ENCODE measurements at places on chromosomes 4 and X. TPM values are rescaled to one million over a fixed set of nuclear protein-coding genes. Genes with fewer than 3 reads are reported as not detected.

GRCh38 chr4:47736146-47736545 is 101.7 kb downstream of the CORIN start:
- no peak for DNase-seq

The MAGEB17 gene
- total RNA-seq, result 0.20 TPM

The PPARGC1A gene
- total RNA-seq, result 18.7 TPM

- peak; percentile 4 for DNase-seq
Measured at GRCh38 chr4:119872371-119873016, 194.2 kb downstream of the MAD2L1 start.

DNA sequence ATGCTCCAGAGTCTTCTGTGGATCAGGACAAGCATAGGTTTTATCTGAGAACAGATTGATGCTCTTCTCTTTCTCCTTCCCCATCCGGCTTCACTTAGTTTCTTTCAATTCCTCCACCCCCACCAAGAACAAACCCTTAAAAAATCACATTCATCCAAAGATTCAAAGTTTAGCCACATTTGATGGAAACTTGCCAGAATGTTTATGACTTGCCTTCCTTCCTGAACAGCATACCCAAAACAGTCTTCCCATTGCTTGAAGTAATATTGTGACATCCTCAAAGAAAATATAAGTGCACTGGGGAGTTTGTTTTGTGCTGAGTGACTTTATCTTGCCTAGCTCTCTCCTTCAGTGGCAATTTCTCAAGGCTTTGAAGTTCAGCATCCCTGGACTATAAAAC is 83.0 kb downstream of the MAGEB17 start:
- no peak for DNase-seq

The TLR2 gene
- total RNA-seq, result 10.6 TPM

- DNase-seq, result no peak
Measured at GRCh38 chr4:105191621-105192210, 45.0 kb downstream of the TET2 start.

GRCh38 chrX:93673869-93674271 is at the start of gene FAM133A:
TSS of gene FAM133A (plus strand) at chrX:93674206. CDS start at chrX:93709420, 35,214 bp downstream.
- peak; percentile 63 for DNase-seq

- DNase-seq, result no peak
Measured at GRCh38 chrX:40700640-40701342, 34.6 kb downstream of the MED14 start.

The ADH1A gene
- 39.0 TPM for total RNA-seq

DNA sequence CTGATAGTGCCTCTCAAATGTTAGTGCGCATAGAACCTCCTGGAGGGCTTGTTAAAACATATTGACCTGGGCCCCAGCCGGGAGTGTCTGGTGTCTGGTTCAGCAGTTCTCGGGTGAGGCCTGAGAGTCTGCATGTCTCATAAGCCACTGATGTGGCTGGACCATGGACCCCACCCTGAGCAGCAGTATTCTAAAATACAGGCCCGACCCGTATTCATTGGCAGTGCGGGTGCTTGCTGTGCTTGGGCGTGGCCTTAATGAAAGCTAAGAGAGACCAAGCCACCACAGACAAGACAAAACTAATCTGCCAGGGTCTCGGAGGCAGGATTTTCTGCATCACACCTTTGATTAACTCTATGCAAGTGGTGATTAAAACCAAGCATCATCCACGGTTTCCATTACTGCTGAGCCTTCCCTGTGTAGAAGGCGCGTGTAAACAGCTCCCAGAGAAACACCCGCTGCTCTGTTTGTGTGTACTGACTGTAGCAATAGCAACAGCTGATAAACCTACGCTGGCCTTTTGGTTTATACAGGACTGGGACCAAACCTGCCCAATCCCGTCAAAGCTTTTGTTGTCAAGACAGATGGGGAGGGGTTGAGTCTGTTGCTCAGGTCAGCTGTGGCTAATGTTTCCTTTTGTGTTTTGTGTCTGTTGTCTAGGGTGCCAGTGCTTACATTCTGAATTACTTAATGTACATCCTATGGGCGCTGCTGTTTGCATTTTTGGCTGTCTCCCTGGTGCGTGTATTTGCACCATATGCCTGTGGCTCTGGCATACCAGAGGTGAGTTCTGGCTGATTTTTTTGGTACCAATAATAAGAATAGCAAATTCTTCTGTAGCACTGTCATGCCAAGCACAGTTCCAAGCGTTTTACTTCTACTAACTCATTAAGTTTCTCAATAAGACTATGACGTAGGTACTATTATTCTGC is 40.8 kb downstream of the CLCN4 start:
- DNase-seq, result no peak

The TEX13D gene
- total RNA-seq, result not detected

GRCh38 chrX:65985922-65986588 is 53.8 kb downstream of the VSIG4 start:
- peak; percentile 69 for DNase-seq

DNA sequence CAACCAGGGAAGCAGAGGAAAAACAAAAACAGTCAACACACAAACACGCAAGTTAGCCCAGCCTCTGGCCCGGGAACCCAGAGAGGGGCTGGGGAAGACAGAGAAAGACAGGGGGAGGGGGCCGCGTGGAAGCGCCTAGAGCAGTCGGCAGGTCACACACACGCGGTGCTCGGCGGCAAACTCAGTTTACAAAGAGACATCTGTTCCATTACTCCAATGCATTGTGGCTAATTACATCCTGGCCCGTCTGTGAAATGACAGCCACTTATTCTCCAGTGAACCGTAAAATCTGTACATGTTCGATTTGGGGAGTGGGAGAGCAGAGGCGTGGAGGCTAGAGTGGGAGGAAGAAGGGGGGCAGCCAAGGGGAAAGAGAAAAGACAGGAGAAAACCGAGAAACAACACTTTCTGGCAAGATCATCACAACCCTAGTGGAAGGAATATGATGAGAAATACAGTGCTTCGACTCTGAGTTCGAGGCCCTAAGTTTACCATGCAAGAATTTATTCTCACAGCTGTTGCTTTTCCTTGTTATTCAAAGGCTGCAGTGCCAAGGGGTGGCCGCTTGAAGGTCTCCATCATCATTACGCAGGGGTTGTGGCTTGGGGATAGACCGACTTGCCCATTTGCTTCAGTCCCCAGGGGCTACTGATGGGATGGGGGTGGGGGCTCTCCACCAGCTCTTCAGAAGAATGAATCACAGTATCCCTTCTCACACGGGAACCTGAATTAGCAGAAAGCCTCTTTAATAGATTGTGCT is 167.7 kb downstream of the MGST2 start:
- no peak for DNase-seq

The BEX4 gene
- 75.6 TPM for total RNA-seq

GRCh38 chr4:7725951-7726350 is 213.7 kb downstream of the AFAP1 start:
- DNase-seq, result no peak

DNA sequence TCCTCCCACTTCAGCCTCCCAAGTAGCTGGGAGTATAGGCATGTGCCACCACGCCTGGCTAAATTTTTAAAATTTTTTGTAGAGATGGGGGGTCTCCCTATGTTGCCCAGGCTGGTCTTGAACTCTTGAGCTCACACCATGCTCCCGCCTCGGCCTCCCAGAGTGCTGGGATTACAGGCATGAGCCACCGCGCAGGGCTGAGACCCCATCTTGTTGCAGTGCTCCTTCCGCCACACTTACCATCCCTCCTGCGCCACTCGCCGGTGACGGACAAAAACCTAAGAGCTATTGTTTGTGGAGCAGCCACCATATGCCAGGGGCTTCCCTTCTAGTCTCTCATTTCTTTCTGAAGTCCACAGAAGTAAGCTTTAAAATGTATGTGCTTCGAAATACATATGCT is 34.5 kb downstream of the NSG1 start:
- no peak for DNase-seq

DNA sequence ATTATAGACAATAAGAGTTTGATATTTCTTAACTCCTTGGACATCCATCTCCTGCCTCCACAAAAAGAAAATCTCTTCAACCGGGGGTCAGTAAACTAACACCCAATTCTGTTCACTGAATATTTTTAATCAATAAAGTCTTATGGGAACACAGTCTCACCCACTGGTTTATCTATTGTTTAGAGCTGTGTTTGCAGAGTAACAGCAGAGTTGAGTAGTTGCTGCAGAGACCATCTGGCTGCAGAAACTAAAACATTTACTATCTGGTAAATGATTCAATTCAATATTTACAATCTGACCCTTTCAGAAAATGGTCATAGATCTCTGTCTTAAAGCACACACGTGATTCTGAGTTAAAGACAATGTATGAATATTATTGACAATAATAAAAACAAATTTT is 94.0 kb downstream of the TMA16 start:
- DNase-seq, result no peak

- no peak for DNase-seq
Measured at GRCh38 chr4:139896091-139896604, 230.5 kb downstream of the MGST2 start.
